Activated CD4-positive, alpha-beta T cell treated with anti-CD3 and anti-CD28 coated beads for 24 hours (primary cell): ENCODE measurements at places on chromosomes 13 and 19.
A peak's percentile ranks its signal among the peaks of the same experiment; 100 is the strongest.

GRCh38 chr13:25469169-25469525 lies 97.4 kb downstream of the ATP8A2 start:
- no peak for DNase-seq

DNA sequence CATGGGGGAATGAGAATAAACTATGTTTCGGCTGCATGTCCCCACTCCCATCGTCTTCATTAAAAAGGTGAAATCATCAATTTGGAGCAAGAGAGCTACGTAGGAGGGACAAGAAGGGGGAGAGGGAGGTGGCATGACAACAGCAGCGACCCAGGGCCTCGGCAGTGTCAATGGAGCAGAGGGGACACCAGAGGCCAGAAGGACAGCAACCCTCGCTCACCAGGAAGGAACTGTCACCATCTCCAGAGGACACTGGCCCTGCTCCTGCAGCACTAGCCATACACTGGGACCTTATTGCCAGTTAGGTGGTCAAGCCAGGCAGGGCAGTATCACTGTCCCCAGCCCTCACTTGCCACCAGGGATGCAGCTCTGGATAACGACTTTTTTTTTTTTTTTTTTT lies 34.2 kb downstream of the NAXD start:
- DNase-seq = no peak

GRCh38 chr19:42293540-42293939 lies 8.4 kb upstream of the PRR19 start:
- DNase-seq = no peak

- no peak for DNase-seq
Measured at GRCh38 chr19:10554760-10555609, 10.8 kb downstream of the KRI1 start.

- DNase-seq = peak; percentile 3
Measured at GRCh38 chr19:31312009-31312676, 37.1 kb downstream of the TSHZ3 start.

DNA sequence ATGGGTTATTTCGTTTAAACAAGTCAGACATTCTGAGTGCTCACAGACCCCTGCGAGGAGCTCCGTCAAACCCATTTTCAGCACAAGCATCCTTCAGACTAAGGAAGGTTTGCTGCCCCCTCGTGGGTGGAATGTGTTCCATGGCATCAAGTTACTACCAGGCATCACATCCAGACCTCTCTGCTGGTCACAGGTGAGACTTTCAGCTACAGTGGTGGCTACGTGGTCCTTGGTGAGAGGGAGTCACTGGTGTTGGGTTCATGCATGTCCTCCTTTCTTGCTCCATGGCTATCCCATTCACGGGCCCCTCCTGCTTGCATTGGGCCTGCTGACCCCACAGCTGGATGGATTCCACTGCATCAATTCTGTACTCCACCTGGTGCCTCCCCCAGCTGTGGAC lies 9.1 kb upstream of the LILRB5 start:
- peak; percentile 73 for DNase-seq

DNA sequence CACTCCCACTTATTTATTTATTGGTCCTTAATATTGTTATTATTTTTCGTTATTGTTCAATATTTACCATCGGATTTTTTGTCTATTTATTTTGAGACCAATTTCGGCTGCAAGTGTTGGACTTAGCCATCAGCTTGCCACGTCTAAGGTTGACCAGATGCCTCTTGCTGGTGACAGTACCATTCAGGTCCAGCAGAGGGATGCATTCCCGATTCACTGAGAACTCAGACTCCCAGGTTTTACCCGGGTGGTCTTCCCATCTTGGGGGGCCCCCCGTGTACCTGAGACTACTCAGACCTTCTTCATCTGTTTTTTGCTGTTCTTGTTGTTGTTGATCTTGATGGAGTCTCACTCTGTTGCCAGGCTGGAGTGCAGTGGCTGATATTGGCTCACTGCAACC lies 1435.2 kb downstream of the UQCRFS1 start:
- DNase-seq = no peak

DNA sequence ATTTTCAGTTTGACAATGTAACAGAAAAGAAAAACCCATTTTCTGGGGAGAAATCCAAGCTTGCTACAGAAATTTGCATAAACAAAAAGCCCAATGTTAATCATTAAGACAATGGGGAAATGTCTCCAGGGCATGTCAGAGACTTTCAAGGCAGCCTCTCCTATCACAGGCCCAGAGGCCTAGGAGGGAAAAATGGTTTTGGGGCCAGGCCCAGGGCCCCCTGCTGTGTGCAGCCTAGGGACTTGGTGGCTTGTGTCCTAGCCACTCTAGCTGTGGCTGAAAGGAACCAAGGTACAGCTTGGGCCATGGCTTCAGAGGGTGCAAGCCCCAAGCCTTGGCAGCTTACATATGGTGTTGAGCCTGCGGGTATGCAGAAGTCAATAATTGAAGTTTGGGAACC lies 8.0 kb upstream of the TEX30 start:
- DNase-seq = no peak

GRCh38 chr13:23899555-23899954 lies 2.3 kb upstream of the C1QTNF9B start:
- no peak for DNase-seq

GRCh38 chr19:31470229-31470939 lies 121.1 kb upstream of the TSHZ3 start:
- no peak for DNase-seq

DNA sequence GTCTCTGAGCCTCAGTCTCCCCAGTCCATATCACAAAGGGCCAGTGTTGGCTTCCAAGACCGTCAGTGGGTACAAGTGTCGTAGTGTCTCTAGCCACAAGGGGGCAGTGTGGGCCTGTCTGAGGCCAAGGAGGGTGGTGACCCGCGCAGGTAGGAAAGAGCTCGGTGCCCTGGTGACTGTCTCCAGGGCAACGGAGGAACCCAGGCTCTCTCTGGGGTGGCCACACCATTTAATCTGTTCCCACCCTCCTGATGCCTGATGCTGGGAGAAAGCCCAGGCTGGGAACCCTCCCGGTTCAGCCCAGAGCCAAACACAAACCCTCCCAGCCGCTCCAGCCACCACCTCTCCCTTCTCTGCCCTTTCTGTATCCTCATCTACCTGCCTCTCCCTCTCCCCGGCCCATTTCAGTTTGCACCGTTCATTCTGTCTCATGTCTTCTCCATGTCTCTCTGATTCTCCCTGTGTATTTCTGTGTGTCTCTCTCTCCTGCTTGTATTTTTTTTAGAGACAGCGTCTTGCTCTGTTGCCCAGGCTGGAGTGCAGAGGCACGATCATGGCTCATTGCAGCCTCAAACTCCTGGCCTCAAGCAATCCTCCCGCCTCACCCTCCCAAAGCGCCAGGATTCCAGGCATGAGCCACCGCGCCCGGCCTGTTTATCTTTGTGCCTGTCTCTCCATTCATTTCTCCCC lies 17.5 kb upstream of the MEIS3 start:
- peak; percentile 82 for DNase-seq

DNA sequence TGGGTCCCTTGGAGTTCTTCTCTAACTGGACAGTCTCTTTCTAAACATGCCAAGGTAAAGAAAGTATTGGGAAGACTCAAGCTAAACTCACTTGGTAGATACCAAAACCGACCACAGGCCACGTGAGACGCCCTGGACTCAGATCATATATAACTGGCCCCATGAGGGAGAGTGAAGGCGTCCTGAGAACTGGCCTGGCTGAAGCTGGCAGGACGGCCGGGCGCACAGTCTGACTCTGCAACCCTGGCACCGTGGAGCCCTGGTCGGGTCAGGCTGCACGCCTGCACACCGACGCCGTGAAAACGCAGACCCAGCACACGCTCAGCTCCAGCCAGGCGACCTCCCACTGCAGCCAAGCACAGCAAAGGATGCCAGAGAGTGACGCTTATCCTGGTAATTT lies 122.5 kb upstream of the SPACA7 start:
- DNase-seq = no peak

DNA sequence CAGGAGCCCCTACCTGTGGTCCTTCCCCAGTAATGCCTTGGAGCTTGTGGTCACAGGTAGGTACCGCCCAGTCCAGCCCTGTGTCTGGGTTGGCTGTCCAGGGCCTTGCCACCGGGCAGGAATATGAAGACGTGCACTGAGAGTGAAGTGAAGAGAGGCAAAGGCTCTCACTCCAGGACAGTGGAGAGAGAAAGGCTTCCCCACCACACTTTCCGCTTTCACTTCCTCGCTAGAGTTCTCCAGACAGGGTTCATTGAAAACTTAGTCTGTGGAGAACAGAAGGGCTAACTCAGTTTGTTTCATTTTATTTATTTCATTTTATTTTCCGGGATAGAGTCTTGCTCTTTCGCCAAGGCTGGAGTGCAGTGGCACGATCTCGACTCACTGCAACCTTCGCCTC lies 14.2 kb downstream of the FCAR start:
- DNase-seq = no peak

DNA sequence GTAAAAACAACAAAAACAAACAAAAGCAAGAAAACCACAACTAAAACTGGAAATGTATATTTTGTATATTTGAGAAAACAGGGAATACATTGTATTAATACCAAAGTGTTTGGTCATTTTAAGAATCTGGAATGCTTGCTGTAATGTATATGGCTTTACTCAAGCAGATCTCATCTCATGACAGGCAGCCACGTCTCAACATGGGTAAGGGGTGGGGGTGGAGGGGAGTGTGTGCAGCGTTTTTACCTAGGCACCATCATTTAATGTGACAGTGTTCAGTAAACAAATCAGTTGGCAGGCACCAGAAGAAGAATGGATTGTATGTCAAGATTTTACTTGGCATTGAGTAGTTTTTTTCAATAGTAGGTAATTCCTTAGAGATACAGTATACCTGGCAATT lies 17.1 kb downstream of the KLF5 start:
- DNase-seq = no peak

GRCh38 chr19:18746401-18747325 lies 44.4 kb downstream of the COMP start:
- no peak for DNase-seq

GRCh38 chr19:14795078-14795721 lies 16.8 kb upstream of the ADGRE2 start:
- no peak for DNase-seq
